Stimulated activated CD4-positive, alpha-beta T cell treated with anti-CD3 and anti-CD28 coated beads, Interleukin-12 subunit alpha, Interleukin-12 subunit beta, amount 100 ng/mL, for 24 hours (primary cell): ENCODE measurements at places on chromosomes 16 and 17.
A peak's percentile ranks its signal among the peaks of the same experiment; 100 is the strongest.

DNA sequence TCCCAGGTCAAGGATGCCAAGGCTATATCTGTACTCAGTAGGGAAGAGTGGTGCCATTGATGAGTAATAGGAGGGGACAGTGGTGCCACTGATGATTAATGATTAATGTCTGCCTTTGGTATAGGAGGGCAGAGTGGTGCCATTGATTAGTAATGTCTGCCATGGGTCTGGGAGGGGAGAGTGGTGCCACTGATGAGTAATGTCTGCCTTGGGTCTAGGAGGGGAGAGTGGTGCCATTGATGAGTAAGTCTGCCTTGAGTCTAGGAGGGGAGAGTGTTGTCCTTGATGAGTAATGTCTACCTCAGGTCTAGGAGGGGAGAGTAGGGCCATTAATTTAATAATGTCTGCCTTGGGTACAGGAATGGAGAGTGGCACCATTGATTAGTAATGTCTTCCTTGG is 507.8 kb upstream of the EEF2KMT start:
- DNase-seq, result no peak

DNA sequence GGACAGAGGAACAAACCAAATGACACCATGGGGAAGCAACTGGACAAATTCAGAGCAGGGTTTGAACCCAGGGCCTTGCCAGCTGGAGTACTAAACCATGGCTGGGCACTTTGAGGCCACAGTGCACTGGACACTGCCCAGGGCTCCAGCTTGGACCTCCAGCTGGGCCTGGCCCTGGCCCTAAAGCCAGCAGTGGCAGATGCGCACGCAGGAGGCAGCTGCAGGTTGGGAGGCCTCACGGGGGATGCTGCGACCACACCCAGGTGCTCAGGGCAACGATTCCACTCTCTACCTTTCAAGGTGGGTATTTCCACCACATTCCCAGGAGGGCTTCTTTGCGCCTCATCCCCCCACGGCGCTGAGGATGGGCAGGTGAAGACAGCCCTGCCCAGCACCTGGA is 28.9 kb downstream of the WNT3 start:
- DNase-seq, result no peak

GRCh38 chr17:72501404-72502370 is 380.9 kb downstream of the SOX9 start:
- DNase-seq, result no peak

GRCh38 chr17:33266116-33266515 is 27.0 kb downstream of the ASIC2 start:
- DNase-seq, result no peak

GRCh38 chr17:66272811-66273585 is 29.4 kb upstream of the PRKCA start:
- no peak for DNase-seq

- no peak for DNase-seq
Observed at GRCh38 chr16:63447121-63447520, 1410.9 kb upstream of the CDH8 start.

DNA sequence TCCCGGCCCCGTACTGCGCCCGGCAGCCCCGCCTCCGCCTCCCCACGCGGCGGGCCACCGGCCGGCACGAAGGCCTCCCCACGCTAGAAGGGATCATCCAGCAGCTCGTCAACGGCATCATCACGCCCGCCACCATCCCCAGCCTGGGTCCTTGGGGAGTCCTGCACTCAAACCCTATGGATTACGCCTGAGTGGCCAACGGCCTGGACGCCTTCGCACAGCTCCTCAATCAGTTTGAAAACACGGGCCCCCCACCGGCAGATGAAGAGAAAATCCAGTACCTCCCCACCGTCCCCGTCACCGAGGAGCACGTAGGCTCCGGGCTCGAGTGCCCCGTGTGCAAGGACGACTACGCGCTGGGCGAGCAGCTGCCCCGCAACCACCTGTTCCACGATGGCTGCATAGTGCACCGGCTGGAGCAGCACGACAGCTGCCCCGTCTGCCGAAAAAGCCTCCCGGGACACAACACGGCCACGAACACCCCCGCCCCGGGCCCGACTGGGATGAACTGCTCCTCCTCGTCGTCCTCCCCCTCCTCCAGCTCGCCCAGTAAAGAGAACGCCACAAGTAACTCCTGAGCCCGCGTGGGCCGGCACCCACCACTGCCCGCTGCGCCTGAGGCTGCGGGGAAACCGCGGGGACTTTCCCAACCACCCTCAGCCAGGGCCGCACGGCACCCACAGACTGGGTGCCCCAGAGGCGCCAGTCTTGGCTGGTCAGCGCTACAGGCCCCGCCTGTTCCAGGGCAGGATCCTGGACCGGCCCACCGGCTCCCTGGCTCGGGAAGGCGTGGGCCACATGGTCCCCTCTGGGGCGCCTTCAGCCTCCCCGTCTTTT is 39.0 kb upstream of the AKAP1 start:
- DNase-seq, result no peak

- DNase-seq, result peak; percentile 66
Observed at GRCh38 chr17:29622337-29623282, at the start of gene CORO6. Gene CORO6, minus strand, starts transcription at chr17:29622912. Its CDS starts 1,491 bp downstream, at chr17:29621421.

DNA sequence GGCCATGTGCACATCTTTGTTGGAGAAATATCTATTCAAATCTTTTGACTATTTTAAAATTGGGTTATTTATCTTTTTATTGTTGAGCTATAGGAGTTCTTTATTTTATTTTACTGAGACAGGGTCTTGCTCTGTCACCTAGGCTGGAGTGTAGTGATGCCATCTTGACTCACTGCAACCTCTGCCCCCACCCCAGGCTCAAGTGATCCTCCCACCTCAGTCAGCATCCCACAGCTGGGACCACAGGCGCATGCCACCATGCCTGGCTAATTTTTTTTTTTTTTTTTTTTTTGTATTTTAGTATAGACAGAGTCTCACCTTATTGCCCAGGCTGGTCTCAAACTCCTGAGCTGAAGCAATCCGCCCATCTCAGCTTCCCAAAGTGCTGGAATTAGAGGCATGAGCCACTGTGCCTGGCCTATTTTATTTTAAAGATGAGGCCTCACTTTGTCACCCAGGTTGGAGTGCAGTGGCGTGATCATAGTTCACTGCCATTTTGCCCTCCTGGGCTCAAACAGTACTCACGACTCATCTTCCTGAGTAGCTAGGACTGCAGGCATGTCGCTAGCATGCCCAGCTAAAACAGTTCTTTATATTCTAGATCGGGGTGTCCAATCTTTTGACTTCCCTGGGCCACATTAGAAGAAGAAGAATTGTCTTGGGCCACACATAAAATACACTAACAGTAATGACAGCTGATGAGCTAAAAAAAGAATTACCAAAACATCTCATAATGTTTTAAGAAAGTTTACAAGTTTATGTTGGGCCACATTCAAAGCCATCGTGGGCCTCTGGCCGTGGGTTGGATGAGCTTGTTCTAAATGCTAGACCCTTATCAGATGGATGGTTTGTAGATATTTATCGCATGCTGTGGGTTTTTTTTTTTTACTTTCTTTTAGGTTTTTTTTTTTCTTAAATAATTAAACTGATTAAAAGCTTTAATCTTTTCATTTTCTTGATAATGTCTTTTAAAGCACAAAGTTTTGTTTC is 13.7 kb downstream of the TENT4B start:
- DNase-seq, result no peak

- no peak for DNase-seq
Observed at GRCh38 chr17:72795941-72796340, 296.5 kb downstream of the SLC39A11 start.

- DNase-seq, result no peak
Observed at GRCh38 chr17:15448580-15448956, 18.9 kb downstream of the CDRT4 start.

DNA sequence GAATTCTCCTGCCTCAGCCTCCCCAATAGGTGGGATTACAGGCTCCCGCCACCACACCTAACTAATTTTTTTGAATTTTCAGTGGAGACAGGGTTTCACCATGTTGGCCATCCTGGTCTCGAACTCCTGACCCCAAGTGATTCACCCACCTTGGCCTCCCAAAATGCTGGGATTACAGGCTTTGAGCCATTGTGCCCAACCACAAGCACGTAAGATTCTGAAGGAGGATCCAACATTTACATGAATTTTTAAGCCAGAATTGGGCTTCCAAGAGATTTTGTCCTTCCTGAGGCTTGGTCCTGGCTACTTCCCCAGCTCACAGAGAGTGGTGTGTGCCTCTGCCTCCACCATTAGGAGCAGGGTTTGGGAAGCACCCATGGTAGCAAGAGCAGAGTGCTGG is 11.1 kb downstream of the G6PC3 start:
- no peak for DNase-seq

DNA sequence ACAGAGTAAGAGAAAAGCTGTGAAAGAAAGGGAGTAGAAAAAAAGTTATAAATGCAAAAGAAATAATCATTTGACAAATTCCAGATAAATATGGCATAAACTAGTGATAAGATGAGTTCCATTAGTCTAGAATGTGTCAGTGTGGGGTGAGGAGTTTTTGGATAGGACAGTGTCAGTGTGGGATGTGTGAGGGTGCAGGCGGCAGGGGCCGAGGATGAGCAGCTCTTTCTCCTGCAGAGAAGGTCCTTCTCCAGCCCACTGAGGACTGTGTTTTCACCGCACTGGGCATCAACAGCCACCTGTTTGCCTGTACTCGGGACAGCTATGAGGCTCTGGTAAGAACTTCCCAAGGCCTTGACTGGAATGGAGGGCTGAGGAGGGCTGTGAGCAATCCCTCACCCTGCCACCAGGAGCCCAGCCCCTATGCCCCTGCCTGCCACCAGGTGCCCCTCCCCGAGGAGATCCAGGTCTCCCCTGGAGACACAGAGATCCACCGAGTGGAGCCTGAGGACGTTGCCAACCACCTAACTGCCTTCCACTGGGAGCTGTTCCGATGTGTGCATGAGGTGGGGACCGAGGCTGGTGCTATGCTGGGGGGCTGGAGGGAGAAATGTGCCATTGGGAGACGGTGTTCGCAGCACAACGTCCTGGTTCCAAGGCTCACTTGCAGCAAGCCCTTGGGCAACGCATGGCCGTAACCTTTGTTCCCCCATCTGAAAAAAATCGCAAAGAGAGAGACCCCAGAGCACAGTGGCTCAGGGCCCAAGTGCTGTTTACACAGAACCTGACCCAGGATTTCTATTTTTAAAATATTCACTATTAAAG is 13.1 kb downstream of the RAPGEFL1 start:
- no peak for DNase-seq

DNA sequence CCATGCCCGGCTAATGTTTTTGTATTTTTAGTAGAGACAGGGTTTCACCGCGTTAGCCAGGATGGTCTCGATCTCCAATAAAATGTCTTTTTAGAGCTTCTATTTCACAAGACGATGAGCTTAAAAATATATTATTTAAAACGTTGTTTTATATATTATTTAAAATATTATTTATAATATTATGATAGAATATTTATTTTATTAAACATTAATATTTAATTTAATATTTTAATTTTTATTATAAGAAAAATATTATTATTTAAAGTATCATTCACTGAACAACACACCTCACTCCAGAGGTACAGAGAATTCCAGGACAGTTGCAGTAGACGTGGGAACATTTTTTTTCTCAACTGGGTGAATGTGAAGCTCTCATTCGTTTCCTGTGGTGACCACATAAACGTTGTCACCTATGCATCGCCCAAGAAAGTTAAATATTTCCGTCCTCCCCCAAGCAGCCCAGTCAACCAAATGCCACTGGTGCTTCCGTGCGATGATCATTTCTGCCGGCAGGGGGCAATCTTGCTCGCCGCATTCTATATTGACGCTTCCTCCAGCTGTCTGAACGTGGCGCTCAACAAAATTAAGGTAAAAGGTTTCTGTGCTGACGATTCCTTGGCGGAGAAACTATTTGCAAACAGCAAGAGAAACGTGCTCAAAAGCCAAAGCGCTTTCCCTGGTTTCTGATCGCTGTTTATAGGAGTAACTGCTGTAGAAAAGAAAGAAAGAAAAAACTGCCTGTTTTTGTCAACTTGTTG is 41.7 kb upstream of the PRSS54 start:
- peak; percentile 61 for DNase-seq

- no peak for DNase-seq
Observed at GRCh38 chr16:25855063-25855462, 163.3 kb downstream of the HS3ST4 start.

DNA sequence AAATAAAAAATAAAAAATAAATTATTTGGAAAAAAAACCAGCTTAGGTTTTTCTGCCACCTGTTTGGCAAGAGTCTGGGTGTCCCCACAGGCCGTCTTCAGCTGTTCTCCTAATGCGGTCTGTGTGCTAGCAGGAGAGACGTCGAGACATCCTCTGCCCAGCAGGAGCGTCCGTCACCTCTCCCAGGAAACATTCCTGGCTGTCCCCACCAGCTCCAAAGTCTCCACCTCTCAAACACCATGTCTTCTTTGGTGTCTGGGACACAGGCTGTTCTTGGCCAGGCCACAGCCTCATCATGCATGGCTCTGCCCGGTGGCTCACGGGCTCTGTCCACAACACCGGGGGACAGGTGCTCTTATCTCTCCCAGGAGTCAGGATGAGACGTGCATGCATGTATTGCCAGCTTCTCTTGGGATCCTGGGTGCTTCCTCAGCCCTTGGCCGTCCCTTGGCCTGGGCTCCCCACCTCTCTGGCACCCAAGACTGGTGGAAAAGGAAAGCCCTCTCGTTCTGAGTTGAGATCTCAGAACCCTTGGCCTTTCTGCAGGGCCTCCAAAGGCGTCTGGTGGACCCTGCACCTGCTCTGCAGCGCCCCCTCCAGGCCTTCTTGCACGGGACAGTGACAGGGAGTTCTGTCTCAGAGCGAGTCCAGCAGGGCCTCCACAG is 84.9 kb upstream of the CBX4 start:
- DNase-seq, result peak; percentile 36

- no peak for DNase-seq
Observed at GRCh38 chr16:81537721-81538561, 93.3 kb downstream of the CMIP start.

- DNase-seq, result no peak
Observed at GRCh38 chr17:63474586-63475460, 2.0 kb upstream of the ACE start.

- DNase-seq, result no peak
Observed at GRCh38 chr17:44280392-44280937, 12.5 kb upstream of the SLC4A1 start.

- no peak for DNase-seq
Observed at GRCh38 chr16:79902351-79902750, 301.8 kb upstream of the MAF start.

- peak; percentile 60 for DNase-seq
Observed at GRCh38 chr17:75412455-75413317, 7.2 kb upstream of the GRB2 start.

DNA sequence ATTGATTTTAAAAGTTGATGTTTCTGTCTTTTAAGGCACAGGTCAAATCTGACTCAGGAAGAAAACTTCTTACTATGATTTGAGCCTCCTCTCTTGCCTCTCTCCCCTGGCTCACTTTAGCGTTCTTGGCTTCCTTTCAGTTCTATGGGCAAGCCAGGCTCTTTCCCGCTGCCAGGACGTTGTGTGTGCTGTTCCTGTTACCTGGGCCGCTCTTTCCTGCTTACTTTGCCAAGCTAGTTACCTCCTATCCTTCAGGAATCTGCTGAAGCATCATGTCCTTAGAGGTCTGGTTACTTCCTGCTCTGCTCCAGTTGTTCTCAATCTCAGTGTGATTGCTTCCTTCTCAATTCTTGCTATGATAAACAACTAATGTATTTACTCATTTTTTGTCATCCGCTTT is 1108.5 kb upstream of the EEF2KMT start:
- DNase-seq, result no peak

GRCh38 chr16:88128556-88128955 is 177.3 kb downstream of the BANP start:
- no peak for DNase-seq

- no peak for DNase-seq
Observed at GRCh38 chr17:3602499-3602898, 6.7 kb downstream of the TRPV1 start.
